ENCODE measurements at places on chromosomes 11 and 22.

DNA sequence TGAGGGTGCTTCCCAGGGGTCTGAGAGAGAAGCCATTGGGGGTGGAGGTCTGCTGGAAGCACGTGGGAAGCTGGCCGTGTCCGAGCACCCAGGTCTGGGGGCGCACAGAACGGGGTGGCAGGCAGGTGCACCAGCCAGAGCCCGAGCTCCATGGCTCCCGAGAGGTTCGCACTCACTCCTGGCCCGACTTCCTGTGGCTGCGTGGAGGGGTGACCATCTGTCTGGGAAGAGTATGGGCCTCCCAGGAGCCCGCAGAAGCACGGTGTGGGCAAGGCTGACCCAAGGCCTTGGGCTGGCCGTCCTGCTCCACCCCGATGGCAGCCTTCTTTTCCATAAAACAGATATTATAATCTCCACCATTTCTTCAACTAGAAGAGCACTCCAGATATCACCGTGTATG, 256.0 kb upstream of the B3GAT1 start:
- no peak for DNase-seq

GRCh38 chr11:39268176-39268690, 2191.2 kb downstream of the LRRC4C start:
- DNase-seq, result no peak

DNA sequence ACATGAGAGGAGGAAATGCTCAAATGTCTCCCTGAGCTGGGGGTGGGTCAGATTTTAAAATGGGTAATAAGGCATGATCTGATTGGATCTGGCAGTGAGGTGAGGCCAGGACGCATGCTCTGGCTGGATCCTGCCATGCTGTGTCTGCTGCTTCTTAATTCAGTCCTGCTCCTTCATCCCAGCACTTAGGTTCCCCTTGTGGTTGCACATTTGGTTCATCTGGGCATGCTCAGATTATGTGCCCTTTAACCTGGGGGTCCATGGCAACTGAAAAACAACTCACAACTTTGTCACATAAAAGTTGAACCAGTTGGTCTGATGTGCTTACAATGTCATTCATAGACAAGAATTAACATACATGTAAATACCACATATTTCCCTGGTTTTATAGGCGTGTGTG, 67.9 kb downstream of the PIWIL4 start:
- DNase-seq, result no peak

DNA sequence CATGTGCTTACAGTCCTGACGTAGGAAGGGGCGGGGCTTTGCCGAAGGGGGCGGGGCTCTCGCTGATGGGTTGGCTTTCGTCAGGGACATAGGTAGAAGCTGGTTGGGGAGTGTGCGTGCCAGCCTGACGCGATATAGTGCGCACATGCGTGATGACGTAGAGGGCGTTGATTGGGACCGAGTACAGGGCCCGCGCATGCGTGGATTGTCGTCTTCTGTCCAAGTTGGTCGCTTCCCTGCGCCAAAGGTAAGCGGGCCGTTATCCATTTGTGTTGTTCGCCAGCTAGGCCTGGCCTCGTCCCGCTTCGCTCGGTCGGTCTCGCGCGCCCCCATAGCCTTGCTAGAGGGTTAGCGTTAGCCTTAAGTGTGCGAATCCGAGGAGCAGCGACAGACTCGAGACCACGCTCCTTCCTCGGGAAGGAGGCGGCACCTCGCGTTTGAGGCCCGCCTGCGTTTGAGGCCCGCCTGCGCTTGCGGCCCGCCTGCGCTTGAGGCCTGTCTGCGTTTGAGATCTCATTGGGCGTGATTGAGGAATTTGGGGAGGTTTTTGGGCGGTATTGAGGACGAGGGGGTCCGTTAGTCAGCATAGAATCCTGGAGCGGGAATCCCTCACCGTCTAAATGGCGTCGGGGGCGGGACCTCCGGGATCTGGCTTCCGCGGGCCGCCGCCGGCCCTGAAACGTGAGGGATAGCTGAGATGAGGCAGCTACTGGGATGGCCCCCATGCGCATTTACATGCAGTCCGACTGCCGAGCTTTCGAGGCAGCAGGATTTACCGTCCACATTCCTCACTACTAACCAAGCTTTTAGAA, at the start of gene XRCC6:
Gene XRCC6, plus strand, starts transcription at position 197 of the 812 bp plus-strand sequence. CDS start 710 bp downstream, outside the sequence.
- DNase-seq, result peak; percentile 100

DNA sequence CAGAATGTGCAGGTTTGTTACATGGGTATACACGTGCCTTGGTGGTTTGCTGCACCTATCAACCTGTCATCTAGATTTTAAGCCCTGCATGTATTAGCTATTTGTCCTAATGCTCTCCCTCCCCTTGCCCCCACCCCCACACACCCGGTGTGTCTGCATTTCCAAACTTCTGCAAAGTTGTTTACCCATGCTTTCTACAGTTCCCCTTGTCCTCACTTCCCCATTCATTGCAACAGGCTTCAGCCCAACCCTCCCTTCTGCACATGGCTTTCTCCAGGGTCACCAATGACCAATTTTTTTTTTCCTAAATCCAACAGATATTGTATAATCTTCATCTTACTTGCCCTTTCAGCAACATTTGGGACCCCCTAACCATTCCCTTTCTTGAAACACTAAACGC, 32.0 kb upstream of the NUP50 start:
- DNase-seq, result no peak

DNA sequence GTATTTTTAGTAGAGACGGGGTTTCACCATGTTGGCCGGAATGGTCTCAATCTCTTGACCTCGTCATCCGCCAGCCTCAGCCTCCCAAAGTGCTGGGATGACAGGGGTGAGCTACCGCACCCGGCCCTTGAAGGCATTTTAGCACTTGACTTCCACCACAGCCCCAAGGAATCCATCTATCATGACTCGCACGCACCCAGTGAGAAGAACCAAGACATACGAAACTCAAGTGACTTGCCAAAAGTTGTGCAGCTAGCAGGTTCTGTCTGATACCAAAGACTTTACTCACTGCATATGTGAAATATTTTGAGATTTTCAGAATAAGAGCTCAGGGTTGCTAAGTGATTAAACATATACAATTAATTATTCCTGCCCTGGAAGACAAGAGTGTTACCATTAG, 21.0 kb downstream of the FLI1 start:
- peak; percentile 90 for DNase-seq

GRCh38 chr11:133904818-133905515, 51.8 kb downstream of the IGSF9B start:
- no peak for DNase-seq

DNA sequence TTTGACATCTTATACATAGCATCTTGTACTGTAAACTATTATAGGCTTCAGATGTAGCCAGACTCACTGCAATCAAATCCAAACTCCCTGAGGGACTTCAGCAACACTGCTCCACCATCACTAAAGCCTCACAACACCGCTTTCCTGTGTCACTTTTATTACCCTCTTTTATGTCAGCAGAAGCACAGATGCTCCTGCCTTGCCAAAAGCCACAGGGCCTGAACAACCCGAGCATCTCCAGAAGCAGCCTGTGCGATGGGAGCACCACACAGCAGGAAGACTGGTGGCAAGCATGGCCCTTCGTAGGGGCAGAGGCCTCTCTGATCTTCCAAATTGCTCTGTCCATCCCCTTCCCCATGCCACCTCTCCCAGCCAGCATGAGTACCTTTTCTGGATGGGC, 22.9 kb downstream of the TMEM123 start:
- no peak for DNase-seq

- DNase-seq, result no peak
Observed at GRCh38 chr11:86247608-86248007, 3.1 kb downstream of the EED start.

DNA sequence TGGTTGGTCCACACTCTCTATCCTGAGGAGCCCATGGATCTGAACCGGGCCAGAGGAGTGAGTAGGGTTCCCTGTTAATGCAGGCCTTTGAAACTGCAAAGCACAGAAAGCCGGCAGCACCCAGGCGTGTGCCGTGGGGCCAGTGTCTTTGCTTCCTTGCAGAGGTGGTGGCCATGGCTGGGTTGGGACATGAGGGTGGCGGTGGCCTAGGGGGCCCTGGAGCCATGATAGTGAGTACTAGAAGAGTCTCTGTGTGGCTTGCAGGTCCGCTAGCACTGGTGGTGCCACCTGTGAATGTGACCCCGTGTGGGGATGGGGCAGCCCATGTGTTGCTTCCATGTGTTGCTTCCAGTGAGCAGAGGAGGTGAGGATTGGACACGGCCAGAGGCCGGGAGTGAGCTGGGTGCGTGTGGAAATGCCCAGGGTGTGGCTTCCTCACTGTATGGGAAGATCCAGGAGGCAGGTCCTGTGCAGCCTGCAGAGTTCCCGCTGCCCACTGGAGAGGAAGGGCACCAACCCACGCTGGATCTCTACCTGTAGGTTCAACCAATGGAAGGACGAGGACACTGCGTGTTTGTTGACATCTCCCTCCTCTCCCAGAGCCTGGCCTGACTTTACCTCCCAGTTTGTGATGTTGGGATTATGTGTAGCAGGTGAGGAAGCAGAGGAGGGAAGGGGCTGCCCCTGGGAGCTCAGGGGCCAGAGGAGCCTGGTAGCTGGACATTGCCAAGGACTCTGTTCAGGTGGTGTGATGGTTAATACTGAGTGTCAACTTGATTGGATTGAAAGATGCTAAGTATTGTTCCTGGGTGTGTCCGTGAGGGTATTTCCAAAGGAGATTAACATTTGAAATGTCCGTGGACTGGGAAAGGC, 796.6 kb downstream of the TBC1D22A start:
- no peak for DNase-seq

DNA sequence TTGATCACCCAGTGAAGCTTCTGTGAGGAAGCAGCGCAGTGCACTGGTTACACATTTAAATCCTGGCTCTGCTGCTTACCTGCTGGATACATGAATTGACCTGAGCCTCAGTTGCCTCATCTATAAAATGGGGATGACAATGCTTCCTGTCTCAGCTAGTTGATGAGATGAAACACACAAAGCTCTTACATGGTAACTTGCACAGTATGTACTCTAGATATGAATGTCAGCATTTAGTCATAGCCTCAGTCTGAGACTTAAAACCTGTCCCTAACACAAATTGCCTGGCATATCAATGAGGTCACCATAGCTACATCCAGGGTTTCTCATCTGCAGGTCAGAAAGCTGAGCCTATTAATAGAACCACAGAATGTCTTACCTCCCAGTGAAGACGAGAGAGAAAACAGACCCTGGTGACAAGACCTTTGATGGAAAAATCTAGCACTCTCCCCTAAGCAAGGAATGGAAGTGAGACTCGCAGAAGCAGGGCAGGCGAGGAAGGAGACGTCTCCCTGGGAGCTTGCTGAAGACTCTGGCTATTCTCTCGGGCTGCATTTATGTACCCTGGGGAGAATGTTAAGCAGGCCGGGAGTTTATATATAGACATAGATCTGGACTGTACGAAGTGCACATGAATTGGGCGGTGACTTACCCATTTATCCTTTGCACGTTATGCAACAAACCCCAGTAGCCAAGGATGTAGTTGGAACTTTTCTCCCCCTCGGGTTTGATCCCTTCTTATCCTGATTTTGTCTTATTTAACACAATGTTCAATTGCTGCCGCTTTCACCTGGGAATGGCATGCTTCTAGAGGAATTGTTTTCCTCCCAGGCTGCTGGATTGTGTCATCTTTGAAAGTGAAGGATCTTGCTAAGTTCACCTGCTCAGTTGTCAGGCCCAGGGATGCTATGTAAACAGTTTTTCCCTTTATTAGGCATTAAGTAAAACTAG, 18.0 kb downstream of the SDHAF2 start:
- DNase-seq, result no peak

GRCh38 chr11:98587884-98588283, 432.9 kb upstream of the CNTN5 start:
- DNase-seq, result no peak

DNA sequence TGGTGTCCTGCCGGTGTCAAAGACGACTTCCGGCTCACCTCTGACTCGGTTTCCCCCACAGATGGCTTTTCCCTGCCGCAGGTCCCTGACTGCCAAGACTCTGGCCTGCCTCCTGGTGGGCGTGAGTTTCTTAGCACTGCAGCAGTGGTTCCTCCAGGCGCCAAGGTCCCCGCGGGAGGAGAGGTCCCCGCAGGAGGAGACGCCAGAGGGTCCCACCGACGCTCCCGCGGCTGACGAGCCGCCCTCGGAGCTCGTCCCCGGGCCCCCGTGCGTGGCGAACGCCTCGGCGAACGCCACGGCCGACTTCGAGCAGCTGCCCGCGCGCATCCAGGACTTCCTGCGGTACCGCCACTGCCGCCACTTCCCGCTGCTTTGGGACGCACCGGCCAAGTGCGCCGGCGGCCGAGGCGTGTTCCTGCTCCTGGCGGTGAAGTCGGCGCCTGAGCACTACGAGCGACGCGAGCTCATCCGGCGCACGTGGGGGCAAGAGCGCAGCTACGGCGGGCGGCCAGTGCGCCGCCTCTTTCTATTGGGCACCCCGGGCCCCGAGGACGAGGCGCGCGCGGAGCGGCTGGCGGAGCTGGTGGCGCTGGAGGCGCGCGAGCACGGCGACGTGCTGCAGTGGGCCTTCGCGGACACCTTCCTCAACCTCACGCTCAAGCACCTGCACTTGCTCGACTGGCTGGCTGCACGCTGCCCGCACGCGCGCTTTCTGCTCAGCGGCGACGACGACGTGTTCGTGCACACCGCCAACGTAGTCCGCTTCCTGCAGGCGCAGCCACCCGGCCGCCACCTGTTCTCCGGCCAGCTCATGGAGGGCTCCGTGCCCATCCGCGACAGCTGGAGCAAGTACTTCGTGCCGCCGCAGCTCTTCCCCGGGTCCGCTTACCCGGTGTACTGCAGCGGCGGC, 5.5 kb downstream of the B3GNT6 start:
- DNase-seq, result peak; percentile 64

DNA sequence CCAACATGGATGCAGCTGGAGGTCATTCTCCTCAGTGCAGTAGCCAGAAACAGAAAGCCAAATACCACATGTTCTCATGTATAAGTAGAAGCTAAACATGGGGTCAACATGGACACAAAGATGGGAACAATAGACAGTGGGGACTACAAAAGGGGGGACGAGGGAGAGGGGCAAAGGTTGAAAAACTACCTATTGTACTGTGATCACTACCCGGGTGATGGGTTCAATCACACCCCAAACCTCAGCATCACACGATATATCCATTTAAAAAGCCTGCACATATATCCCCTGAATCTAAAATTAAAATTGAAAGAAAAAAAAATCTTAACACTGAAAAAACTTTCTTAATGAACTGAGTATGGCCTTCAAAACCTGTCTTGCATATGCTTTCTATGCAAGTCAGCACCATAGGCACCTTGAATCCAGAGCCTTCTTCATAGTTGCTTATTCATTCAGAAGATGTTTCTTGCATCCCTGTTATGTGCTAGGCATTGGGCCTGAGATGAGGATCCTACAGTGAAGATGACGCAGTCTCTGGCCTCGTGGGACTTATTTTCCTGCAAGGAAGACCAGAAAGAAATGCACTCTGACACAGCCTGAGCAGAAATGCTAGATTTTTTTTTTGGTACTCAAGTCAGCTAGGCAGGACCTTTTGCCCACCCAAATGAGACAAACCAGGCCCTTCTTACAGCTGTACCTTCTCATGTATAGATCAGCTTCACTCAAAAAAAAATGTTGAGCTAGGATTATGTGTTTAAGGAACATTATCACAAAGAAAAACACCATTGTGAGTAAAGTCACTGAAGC, 21.0 kb downstream of the NNMT start:
- DNase-seq, result no peak

Data from astrocyte of the hippocampus (primary cell).